ENCODE measurements at places on chromosomes 2 and 18. TPM values are rescaled to one million over a fixed set of nuclear protein-coding genes. Genes with fewer than 3 reads are reported as not detected.

- no peak overlapping the region for H3K4me3 ChIP-seq
- DNase-seq: peak; percentile 75
- H3K36me3 ChIP-seq: no peaks in the 10 kb centered on the region
- no peaks in the 10 kb centered on the region for H3K27me3 ChIP-seq
Measured at GRCh38 chr2:207939342-207940108, 85.8 kb downstream of the PLEKHM3 start.

GRCh38 chr2:101146535-101146934 is 4.6 kb downstream of the TBC1D8 start:
- no peaks in the 10 kb centered on the region for H3K4me1 ChIP-seq
- no peak overlapping the region for H3K27ac ChIP-seq
- no peaks in the 10 kb centered on the region for H3K27me3 ChIP-seq
- H3K36me3 ChIP-seq: no peaks in the 10 kb centered on the region
- H3K4me3 ChIP-seq: no peak overlapping the region

DNA sequence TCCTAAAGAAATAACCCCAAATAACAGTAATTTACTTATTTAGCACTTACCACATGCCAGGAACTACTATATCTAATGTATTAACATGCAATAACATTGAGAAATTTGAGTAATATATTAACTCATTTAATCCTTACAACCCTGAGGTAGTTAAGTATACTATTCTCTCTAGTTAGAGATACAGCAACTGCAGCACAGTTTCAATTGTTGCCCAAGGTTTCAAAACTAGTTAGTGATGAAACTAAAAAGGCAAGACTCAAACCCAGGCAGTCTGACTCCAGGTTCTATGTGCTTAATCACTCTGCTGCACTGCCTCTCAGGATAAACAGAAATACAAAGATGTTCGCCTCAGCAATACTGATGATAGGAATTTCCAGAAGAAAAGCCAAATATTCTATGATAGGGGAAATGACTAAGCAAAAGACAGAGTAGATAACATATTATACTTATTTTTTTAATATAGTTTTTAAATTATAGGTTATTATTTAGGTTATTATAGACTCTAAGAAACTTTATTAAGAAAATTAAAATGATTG is 88.0 kb downstream of the SS18 start:
- no peak for DNase-seq
- H3K4me1 ChIP-seq: no peaks in the 10 kb centered on the region
- no peaks in the 10 kb centered on the region for H3K27me3 ChIP-seq
- H3K27ac ChIP-seq: no peak overlapping the region

GRCh38 chr2:44937688-44938240 is 3.7 kb upstream of the SIX3 start:
- no peak for DNase-seq
- no peak overlapping the region for H3K27ac ChIP-seq
- H3K27me3 ChIP-seq: peaks cover 95% of the 10 kb centered on the region
- no peaks in the 10 kb centered on the region for H3K36me3 ChIP-seq
- H3K4me1 ChIP-seq: peaks cover 4% of the 10 kb centered on the region

The KDM3A gene
- total RNA-seq: 101 TPM

The RAMP1 gene
- total RNA-seq: 2.7 TPM

DNA sequence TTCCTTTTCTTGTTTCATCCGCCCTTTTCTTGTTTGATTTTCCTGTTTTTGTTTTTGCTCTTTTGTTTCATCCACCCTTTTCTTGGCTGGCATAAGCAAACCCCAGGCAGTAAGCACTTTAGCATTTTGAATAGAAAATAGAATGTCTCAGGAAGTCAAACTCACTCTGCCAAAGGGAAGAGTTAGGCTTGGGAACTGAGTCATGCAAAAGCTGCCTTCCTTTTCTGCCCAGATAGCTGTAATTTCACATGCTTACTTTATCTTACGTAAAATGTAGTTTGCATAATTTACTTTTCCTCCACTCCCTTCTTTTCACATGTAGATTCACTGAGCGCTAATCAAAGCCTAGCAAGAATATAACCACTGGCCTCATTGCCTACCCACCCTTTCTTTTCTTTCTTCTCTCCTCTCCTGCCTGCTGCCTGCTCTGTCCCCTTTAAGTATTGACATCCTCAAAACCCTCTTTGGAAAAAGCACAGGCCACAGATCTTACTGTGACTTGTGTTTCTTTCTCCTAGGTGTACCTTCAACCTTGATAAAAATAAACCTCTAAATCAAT is 48.4 kb downstream of the CNGA3 start:
- no peak overlapping the region for H3K27ac ChIP-seq
- no peaks in the 10 kb centered on the region for H3K4me1 ChIP-seq
- H3K36me3 ChIP-seq: no peaks in the 10 kb centered on the region
- no peaks in the 10 kb centered on the region for H3K27me3 ChIP-seq

The CHRNG gene
- not detected for total RNA-seq

The DPP10 gene
- total RNA-seq: 6.0 TPM

DNA sequence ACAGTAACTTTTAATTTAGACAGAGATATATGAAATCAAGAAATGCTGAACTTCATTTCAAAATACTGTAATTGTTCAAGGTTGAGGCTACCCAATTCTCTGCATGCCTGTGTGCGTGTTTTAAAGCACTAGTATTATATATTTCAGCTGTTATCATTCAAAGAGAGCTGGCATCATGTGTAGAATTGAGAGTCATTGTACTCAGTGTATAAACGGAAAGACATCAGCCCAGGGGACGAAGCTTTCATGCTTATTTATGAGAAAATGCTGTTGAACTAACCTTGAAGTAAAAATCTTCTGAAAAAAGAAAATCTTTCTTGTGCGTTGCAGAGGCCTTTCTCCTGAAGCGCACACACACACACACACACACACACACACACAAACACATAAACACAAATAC is 48.4 kb downstream of the MYCN start:
- H3K4me3 ChIP-seq: no peak overlapping the region
- H3K36me3 ChIP-seq: no peaks in the 10 kb centered on the region
- H3K4me1 ChIP-seq: no peaks in the 10 kb centered on the region
- DNase-seq: no peak

- peaks cover 7% of the 10 kb centered on the region for H3K4me1 ChIP-seq
- DNase-seq: no peak
- no peaks in the 10 kb centered on the region for H3K36me3 ChIP-seq
- H3K4me3 ChIP-seq: no peak overlapping the region
Measured at GRCh38 chr2:235654103-235654813, 160.4 kb downstream of the AGAP1 start.

DNA sequence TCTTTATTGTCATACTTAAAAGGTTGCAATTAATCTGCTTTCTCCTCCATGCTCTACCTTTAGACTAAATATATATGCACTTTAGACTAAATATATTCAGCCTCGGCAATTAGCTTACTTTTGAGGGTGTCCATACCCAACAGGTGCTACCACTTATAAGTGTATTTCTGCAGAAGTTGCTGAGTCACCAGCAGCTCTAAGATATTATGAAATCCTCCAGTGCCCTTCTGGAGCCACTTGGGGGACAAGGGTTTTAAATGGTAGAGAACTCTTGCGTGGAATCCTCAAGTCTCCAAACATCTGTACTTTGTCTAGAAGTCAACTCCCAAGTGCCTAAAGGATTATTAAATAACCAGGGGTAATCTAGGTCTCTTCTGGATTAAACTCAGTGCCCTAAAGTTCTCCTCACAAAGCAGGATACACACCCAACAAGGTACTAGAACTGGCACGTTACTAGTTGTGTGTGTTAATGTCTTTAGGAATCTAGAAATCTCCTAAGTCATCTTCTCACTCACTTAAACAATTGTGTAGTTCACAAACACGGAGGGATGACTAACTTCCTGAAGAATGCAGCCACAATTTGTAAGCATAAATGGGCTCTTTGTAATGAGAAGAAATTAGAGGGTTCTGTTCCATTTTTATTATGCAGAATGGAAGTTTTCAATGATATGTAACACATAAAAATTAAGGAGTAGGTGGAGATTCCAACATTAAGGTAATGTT is 159.7 kb downstream of the CD226 start:
- H3K4me3 ChIP-seq: no peak overlapping the region
- H3K4me1 ChIP-seq: no peaks in the 10 kb centered on the region
- no peaks in the 10 kb centered on the region for H3K27me3 ChIP-seq
- no peak for DNase-seq
- H3K36me3 ChIP-seq: no peaks in the 10 kb centered on the region

The TCF23 gene
- total RNA-seq: 0.05 TPM

The C2orf80 gene
- not detected for total RNA-seq

DNA sequence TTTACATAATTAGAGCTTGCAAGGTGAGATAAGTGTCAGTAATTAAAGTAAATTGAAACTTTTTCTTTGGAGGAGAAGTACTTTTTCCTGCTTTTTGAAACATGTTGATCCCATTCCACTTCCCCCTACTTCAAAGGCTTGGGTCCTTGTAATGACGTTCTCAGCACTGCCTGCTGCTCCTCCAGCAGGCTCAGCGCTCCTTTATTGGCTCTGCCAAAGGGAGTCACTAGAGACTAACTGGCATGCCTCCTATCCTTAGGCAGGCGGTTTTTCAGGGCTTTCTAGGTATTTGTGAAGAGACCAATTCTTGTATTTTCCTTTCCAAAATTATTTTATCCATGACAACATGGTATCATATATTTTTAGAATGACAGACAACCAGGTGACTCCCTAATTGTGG is 43.9 kb upstream of the ACADL start:
- no peaks in the 10 kb centered on the region for H3K4me1 ChIP-seq
- no peak overlapping the region for H3K4me3 ChIP-seq
- H3K27me3 ChIP-seq: no peaks in the 10 kb centered on the region
- H3K36me3 ChIP-seq: no peaks in the 10 kb centered on the region
- no peak overlapping the region for H3K27ac ChIP-seq
- DNase-seq: no peak

The GPBAR1 gene
- 1.3 TPM for total RNA-seq

DNA sequence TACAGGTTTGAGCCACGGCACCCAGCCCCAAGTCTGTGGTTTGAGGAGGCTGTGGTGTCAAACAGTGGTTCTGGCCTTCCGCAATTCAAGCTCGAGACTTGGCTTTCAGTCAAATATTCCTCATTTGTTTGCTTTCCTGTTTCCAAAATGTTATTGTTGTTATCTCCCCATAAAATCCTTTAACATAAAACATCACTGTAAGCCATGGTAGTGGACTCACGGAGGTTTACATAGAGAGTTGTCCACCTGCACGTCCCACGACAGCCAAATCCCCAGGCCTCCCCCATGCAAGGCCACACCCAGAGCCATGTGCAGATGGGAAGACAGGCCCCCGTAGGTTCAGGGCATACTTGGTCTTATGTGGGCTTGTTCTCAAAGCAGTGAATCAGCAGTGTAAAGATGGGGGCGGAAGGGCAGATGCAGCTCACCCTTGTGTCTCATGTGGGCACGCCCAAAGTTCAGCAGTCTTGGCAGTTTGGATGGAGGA is 18.9 kb upstream of the ST3GAL5 start:
- H3K36me3 ChIP-seq: no peaks in the 10 kb centered on the region
- H3K27me3 ChIP-seq: no peaks in the 10 kb centered on the region
- no peak overlapping the region for H3K4me3 ChIP-seq
- no peak for DNase-seq

DNA sequence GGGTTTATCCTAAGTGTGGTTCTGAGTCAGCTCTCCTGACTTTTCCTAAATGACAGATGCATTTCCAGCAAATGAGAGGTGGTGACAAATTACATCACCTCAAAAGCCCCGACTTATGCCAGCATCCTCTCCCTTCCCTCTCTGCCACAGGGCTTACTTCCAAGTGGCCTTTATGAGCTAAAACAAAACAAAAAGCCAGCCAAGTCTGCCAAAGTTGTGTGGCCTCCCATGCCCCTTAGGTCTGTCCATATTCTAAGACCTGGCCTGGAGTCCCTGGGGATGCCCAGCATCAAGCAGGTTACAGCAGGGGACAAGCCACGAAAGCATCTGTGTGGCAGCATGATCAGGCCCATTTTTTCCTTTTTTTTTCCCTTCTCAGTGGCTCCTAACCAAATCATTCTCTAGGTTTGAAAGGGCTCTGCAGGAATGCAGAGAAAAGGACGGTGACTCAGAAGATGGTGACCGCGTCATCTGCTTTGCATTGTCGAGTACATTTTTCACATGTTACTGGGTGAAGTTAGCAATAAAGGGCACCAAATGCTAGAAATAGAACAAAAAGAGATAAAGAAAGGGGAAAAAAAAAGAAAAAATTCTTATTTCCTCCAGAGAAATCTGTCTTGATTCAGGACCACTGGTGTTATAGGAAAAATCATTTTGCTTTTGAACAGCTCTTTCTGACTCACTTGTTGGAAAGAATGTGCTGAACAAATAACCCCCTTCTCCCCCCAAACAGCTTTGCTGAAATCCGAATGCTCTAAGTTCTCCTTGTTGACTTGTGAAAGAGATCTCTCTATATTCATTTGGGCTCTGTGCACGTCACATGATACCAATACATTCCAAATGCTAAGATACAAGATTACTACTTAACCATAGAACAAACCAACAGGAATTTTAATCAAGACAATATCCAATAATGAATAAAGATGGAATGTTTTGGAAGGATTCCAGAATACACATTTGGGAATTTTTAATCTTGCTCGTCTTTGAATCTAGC is 178.7 kb downstream of the EN1 start:
- H3K27me3 ChIP-seq: no peaks in the 10 kb centered on the region
- H3K36me3 ChIP-seq: no peaks in the 10 kb centered on the region
- no peak overlapping the region for H3K4me3 ChIP-seq
- no peaks in the 10 kb centered on the region for H3K4me1 ChIP-seq

GRCh38 chr2:16012626-16013358 is 72.4 kb downstream of the MYCN start:
- no peaks in the 10 kb centered on the region for H3K36me3 ChIP-seq
- peak; percentile 77 for DNase-seq
- peaks cover 12% of the 10 kb centered on the region for H3K4me1 ChIP-seq

DNA sequence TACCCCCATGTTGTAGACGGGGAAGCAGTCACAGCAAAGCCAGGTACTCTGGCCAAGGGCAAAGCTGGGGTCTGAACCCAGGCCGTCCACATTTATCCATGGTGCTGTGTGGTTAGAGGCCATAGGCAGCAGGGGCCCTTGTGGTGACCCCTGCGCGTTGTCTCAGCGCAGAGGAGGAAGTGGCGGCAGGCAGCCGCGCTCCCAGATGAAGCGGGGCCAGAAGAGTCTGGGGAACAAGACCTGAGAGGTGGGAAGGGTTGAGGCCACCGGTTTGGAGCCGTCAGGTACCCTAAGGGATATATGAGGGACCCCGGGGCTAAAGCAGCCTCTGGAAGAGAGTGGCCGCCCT is 770 bp downstream of the ZNF396 start:
- peak; percentile 25 for DNase-seq
- no peak overlapping the region for H3K27ac ChIP-seq
- H3K4me1 ChIP-seq: no peaks in the 10 kb centered on the region
- H3K4me3 ChIP-seq: peak overlapping the region; percentile 90

The GBX2 gene
- not detected for total RNA-seq

The SERPINB4 gene
- total RNA-seq: not detected

The TLX2 gene
- 0.12 TPM for total RNA-seq

The TUBA3E gene
- total RNA-seq: not detected

DNA sequence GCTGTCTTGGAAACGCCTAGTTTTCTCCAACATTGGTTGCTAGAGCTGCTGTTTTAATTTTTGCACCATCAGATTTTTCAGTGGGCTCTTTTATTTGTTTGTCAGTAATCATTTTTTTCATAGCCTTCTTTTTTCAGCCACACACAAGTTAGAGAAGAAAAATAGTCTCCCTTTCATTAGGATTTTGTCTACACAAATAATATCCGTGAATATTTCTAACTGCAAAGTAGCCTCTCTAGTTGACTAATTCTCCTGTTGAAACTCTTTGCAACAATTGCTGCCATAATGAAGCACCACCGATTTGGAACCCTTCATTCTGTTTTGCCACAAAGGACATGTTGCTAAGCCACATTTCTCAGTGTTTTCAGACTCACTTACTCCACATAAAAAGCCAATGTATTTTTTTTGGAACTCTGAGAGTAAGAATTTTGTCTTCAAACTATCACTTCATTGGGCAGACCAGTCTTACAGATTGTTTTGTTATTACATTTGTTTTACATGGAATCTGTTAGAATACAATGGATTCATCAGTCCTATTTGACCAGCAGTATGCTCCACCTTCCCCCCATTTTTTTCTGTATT is 9.6 kb downstream of the KCNJ3 start:
- H3K4me1 ChIP-seq: no peaks in the 10 kb centered on the region
- H3K36me3 ChIP-seq: no peaks in the 10 kb centered on the region
- H3K27me3 ChIP-seq: no peaks in the 10 kb centered on the region
- DNase-seq: no peak
- no peak overlapping the region for H3K4me3 ChIP-seq

All from colonic mucosa (tissue), 4 donors.